LoVo (cell line): ENCODE measurements at places on chromosomes 11 and 22.

DNA sequence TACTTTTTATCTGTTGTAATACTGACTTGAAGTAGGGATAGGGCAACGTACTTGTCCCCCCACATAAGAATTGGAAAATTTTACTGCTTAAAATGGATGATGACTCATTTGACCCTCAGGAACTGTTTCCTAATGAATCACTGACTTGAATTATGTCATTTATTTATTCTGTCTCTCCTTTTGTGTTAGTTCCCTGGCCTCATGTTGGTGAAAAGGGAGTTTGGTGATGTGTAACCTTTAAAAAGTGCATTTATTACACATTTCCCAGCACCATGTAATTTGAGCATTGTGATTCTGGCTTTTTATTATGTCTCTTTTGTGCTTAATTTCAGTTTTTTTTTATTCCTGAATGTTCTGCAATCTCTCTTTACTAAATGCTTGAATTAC is 20.3 kb upstream of the PGM2L1 start:
- DNase-seq, result peak; percentile 38

GRCh38 chr11:13364388-13364787 is 86.8 kb downstream of the BMAL1 start:
- DNase-seq, result no peak

DNA sequence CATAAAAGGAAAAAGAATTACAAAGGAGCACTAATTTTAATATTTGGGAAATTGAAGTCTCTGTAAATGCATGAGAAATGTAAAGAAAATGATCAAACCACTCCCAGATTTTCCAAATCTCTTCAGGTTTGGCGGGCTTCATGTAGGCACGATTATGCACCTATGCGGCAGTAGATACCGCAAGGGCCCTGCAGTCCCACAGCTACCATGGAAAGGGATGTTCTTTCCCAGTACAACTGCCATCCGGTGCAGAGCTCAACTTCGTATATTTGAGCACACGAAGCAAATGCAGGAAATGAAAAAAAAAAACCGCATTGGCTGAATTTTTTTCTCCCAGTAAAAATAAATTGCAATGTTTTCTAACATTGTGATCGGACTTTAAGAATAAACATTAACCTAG is 1.4 kb downstream of the SLC17A6 start:
- DNase-seq, result no peak

DNA sequence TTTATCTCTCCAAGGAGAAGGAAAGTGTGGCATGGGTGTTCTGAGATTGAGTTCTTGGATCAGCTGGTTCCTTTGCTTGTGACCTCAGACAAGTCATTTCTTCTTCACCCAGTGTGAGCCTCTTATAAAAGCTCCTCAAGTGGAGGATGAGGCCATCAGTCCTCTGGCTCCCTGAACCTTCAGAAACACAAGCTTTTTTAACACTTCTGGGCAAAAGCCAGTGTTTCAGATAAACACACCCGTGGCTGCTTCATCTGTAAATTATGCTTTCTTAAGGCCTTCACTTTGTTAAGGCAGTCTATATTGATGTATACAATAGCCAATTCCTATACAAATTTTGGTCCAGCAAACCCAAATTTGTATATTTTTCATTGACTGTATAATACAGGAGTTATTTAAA is 179.9 kb downstream of the DBX1 start:
- DNase-seq, result no peak

DNA sequence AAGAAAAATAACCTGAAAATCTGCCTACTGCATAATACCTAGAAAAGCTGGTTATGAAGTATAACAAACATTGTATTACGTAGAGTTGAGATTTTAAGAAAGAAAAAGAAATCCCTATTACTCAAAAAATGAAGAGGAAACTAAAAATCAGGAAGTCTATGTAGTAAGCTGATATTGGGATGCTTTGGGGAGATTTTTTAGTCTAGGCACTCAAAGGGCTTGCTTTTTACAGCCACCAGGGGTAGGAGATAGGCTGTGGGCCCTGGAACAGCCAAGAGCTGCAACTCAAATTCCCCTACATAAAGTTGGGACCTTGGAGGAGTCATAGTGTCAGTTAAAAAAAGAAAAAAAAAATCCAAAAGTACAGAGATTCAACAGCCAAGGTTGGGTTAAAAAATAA is 90.4 kb downstream of the RELT start:
- DNase-seq, result no peak

GRCh38 chr22:43550024-43550620 is 138.3 kb downstream of the MPPED1 start:
- DNase-seq, result no peak

GRCh38 chr11:77244277-77245027 is 57.0 kb downstream of the GDPD4 start:
- peak; percentile 45 for DNase-seq

- peak; percentile 1 for DNase-seq
Measured at GRCh38 chr11:79314906-79315689, 125.7 kb downstream of the TENM4 start.

- peak; percentile 74 for DNase-seq
Measured at GRCh38 chr11:102341844-102342318, 5.1 kb upstream of the BIRC2 start.

- DNase-seq, result no peak
Measured at GRCh38 chr11:132866783-132867545, 665.3 kb downstream of the OPCML start.

GRCh38 chr11:65960824-65961266 is 689 bp upstream of the SART1 start:
- DNase-seq, result no peak

DNA sequence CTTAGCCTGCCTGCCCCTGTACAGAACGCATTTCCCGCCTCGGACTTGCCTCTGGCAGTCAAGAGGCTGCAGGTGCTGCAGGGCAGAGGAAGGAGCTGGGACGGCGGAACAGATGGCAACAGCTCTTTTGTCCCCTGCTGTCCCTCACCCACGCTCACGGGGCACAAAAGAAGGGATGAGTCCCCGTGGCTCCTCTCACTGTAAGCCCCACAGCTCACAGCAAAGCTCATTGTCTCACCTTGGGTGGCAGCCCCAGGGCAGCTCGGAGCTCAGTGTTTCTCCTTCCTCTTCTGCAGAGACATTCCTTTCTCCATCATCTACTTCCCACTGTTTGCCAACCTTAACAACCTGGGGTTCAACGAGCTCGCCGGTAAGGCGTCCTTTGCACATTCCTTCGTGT is 24.3 kb downstream of the SLC25A18 start:
- no peak for DNase-seq

- DNase-seq, result no peak
Measured at GRCh38 chr22:20635227-20635591, 127.8 kb downstream of the MED15 start.

DNA sequence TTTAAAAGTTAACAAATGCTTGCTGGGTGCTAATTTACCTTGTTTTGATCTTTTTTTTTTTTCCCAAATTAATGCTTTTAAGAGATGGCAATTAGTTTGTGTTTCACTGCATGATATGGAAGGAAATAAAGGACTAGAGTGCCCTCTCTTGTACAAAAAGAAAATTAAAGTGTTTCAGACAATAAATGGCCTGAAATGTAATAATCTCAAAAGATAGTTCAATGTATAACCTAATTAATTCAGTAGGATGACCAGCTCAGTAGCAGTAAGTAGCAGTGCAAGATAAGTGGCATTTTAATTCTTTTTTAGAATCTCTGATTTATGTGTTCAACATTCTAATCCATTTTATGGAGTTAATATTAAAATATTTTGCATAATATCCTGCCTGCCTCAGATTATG is 39.9 kb upstream of the MYO18B start:
- peak; percentile 18 for DNase-seq

GRCh38 chr11:82898241-82898640 is 2.0 kb downstream of the PRCP start:
- no peak for DNase-seq

DNA sequence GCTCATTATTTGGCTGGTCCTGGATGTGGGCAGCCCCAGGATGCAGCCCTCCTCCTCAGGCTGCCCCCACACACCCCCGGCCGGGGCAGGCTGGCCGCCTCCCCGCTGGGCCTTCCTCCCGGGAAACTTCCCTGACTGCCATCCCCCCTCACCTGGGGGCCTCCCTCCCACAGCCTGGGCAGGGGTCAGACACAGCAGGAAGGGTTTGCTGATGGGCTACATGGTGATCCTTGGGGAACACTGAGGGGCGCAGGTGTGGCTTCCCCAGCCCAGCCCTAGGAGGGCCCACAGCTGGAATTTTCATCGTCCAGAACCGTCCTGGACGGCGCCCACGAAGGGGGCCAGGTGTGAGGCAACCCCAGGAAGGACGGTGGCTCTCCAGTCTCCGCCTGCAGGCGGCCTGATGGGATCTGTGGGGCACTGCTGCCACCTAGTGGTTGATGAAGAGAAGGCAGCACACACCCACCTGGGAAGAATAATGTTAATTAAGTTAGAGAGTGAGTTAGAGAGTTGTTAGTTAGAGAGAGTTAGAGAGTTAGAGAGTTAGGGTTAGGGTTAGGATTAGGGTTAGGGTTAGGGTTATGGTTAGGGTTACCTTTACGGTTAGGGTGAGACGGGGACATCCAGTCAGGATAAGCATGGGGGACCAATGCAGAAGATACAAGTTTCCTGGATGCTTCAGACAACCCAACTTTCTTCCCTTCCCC is 75.9 kb upstream of the PRR5 start:
- DNase-seq, result peak; percentile 62

GRCh38 chr11:121112498-121113455 is 11.7 kb downstream of the TECTA start:
- peak; percentile 43 for DNase-seq

- DNase-seq, result no peak
Measured at GRCh38 chr11:35145271-35145670, 6.3 kb downstream of the CD44 start.

DNA sequence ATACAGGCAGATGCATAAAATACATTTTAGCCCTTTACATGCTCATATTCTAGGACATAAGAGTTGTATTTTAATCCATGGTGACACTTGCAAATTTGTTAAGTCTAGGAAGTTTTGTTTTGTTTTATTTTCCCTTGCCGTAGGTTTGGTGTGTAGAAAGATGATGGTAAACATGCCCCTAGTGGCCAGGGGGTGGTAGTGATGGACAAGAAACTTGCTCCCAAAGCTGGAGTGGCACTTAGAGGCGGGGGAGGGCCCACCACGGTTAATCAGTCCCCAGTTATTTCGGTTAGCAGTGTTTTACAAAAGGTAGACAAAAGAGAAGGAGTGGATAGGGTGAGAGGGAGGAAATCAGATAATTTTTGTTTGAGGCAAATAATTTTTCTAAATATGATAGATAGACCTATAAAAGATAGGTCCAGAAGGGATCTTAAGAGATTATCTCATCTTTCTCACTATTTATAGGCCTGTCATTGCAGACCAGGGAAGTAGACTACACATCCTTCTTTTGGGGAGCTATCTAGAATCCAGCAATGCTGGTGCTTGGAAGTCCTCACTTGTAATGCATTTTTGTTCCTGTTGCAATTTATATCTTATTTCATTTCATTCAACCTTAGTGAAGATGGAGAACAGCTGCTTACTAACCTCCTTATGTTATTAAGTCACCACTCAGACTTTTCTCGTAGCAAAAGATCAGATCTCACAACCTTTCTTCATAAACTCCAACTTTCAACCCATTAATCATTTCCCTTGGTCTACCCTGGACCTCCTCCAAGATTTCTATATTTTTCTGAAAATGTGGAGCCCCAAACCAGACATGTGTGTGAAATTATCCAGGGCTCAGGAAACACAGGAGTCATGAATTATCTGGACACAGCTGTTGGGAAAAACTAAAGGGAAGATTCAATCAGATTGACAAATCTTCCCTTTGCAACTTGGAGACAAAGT is 5.9 kb upstream of the BDNF start:
- peak; percentile 31 for DNase-seq
